RKO (cell line): ENCODE measurements at places on chromosomes 6 and 20.
A peak's percentile ranks its signal among the peaks of the same experiment; 100 is the strongest.

DNA sequence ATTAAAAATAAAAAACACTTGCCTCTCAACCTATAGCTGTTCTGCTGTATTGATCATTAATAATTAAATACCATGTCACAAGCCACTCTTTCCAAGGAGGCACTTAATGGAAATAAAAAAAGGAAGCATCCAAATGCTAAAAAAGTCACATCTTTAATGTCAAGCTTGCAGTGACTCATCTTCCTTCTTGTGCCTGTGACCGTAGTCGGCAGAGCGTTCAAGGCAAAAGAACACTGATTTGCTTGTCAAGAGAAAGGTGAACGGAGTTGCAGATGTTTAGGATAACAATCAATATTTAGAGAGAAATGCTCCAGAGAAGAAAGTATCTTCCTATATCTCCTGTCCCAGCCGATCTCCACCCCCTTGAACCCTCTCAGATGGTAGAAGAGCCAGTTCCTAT, 341.0 kb upstream of the OPRM1 start:
- no peak for DNase-seq

- DNase-seq: peak; percentile 40
Observed at GRCh38 chr6:56370561-56371211, 123.3 kb upstream of the COL21A1 start.

DNA sequence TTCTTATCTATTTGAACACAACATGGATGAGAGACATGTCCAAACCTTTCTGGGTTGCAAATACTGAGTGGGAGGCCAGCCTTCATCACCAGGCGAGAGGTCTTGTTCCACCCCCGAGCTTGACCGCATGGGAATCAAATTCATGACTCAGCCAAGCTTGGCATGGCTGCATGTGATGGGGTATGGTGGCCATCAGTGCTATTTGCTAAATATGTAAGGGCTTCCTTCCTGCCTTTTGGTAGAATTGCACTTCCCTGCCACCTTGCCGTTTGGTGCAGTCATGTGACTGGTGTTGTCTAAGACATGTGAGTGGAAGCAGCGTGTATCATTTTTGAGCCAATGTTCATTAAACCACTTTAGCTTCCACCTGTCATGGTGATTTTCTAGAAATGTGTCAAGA, 508.9 kb upstream of the SULF2 start:
- DNase-seq: no peak

DNA sequence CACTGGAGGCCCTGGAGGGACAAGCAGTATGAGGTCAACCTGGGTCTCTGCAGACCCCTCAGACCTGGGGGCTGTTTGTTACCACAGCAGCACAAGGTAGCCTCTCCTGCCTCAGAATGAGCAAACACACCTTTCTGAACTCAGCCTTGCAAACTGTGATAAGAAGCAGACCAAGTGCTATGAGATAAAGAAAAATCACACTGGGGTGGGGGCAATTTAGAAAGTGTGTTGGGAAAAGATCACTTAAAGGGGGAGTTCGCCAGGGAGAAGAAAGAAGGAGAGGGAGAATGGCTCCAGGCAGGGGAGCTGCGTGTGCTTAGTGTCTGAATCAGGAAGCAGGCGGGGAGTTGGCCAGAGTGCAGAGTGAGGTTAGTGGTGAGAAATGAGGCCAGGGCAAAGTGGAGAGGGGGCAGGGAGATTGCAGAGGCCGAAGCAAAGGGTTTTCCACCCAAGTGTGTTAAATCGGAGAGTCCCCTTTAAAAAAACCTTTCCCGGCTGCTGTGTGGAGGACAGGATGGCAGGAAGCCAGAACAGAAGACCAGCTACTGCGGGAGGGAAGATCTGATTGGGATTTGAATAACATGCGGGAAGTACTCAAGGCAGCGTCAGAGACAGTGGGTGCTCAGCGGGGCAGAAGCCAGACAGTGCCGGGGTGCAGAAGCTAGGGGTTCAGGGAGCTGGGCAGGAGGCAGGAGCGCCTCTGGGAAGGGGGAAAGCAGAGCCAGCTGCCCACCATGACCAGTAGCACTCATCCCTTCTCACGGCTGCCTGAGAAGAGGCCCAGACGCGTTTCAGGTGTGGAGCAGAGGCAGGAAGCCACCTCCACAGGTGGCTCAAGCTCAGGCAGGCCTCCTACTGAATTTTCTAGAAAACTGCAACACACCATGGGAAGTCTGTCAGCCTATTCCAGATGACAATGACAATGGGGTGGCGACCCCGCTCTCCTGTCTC, 9.0 kb downstream of the ADA start:
- no peak for DNase-seq

DNA sequence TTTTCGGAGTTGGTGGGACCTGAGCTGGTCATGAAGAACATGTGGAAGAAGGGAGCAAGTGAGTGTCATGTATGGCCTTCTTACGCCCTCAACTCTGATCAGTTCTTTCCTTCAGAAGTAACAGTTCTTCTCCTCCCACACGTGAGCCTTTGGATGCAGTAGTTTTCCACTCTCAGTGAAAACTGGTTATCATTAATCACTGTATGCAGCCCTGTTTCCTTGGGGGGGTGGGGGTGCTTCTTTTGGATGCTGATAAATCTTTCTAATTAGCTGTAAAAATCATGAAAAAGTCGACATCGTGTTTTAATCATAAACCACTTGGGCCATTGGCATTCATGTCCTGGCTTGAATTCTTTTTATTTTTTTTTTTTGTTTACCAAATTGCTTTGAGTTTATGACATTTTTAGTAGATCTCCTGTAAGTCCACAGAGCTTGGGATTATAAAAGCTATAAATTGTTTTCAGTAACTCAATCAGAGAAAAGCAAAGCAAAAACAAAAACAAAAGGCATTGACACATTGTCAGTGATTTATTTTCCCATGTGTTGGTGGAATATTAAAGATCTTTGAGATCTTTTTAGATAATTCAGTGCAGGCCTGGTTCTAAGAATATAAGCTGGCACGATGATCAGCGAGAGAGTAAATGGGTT, 84.8 kb downstream of the TRMT11 start:
- no peak for DNase-seq

- DNase-seq: no peak
Observed at GRCh38 chr6:11282245-11282644, 49.8 kb upstream of the NEDD9 start.

GRCh38 chr6:80501636-80502035, 395.2 kb downstream of the BCKDHB start:
- DNase-seq: no peak

DNA sequence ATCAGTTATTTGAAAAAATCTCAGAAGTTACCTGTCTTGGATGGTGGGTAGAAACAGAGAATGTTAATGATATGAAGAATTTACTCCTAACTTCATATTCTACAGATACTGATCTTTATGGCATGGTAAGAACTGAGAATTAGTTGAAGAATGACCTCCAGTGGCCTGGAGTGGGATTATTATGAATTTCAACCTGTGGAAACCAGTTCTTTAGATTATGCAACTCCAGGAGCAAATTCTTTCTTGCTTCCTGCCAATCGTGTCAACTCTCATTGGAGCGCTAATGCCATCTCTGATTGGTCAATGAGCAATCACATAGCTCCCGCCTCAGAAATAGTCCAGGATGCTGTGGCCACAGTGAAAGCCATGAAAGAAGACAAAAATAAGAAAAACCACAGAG, 40.6 kb downstream of the LYRM2 start:
- peak; percentile 75 for DNase-seq

DNA sequence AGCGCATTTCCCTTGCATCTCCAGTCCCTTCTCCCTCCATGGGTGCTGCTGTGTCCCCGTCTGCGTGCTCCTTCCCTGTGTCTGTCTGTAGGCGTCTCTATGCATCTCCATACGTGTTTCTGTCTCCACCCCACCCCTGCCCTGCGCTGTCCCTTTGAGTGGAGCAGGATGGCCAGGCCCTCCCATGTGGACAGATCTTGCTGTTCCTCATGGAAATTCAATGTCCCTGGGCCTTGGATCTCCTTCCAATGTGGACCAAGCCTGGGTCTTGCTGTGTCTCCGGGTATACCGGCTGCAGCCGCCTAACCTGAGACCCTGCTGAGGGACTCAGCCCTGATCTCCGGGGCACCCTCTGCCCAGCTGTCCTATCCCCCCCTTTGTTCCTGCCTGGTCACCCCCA, 172.7 kb downstream of the BMP7 start:
- DNase-seq: no peak

- no peak for DNase-seq
Observed at GRCh38 chr20:49575551-49576060, 7.7 kb upstream of the PTGIS start.

GRCh38 chr20:48224533-48225050, 439.3 kb upstream of the SULF2 start:
- no peak for DNase-seq

GRCh38 chr6:123383718-123384117, 253.0 kb downstream of the TRDN start:
- DNase-seq: no peak

DNA sequence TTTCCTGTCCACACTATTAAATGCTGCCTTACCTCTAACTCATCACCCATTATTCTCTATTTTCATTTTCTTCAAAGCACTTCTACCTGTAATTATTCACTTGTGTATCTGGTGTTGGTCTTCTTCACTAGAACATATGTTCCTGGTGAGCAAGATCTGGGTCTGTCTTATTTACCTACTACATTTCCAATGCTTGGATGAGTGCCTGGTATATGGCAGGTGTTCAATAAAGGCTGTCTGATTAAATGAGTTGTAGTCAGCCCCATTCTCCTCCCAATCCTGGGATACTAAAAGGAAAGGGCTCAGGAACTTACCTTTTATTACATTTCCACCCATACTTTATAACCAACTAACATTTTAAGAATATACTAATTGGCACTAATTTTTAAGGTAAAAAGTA, 61.0 kb downstream of the CEP162 start:
- DNase-seq: no peak

DNA sequence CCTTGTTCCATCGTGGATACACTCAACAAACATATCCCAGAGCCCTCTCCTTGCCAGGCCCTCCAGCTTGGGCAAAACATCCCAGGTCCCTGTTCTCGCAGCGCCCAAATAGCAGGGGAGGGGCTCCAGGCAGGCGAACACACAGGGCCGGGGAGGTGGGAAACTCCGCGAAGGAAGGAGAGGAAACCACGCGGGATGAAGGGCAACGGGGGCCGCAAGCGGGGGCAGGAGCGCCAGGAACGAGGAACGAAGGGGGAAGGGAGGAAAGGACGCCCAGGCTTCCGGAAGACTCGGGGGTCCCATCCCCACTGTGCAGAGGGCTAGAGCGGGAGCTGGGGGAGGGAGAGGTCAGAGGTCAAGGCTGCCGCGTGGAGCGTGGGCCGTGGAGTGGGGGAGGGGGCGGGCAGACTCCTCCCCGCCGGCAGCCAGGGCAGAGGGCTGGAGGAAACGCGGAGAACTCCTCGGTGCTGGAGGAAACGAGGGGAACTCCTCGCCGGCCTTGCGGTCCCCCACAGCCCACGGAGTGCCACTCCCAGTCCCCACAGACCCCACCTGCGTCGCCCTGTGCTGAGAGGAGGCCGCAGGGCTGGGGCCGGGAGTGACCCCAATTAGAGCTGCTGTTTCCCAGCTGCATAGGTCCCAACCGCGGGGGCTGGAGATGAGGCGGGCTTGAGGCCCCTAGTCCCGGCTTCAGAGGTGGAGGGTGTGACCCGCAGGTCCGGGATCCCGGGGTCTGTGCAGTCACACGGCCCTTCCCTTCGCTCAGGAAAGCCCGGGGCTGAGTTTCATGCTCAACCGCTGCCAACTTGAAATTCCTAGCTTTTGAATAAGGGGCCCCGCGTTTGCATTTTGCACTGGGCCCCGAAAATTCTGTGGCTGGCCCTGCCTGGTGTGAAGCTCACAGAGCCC, 1.2 kb upstream of the RBM38 start:
- no peak for DNase-seq

- no peak for DNase-seq
Observed at GRCh38 chr6:106533054-106533453, 96.2 kb downstream of the RTN4IP1 start.

DNA sequence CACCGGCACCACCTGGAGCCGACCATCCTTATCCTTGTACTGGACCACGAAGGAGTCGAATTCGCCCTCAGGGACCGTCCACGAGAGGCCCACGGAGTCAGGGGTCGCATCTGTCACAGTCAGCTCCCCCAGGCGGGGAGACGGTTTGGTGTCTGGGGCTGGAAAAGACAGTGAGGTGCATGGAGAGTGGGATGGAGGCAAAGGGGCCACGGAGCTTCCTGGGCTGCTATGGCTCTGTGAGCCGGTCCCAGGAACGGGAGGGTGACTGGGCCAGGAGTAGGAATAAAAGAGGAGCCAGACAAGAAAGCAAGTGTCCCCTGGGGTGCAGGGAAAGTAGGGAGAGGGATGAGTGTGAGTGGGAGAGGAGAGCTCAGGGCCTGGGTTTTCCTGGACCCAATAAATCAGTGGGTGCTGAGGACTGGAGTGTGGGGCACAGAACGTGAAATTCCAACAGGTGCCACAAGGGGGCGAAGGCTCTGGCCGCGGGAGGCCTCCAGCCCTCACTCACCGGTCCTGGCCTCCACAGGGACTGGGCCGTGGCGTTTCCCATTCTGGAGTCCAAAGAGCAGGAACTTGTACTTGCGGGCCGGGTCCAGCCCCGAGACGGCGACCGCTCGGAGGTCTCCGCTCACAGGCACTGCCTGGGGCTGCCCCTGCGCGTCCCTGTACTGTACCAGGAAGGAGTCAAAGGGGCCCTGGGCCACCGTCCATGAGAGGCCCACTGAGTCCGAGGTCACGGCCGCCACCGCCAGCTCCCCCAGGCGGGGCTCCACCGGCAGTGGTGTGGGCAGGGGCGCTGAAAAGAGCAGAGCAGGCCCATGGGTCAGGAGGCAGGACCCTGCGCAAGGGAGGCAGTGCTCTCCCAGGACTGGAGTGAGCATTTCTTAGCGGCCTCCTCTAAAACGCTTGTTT, 9.9 kb downstream of the CYP21A2 start:
- peak; percentile 58 for DNase-seq

- no peak for DNase-seq
Observed at GRCh38 chr20:17513939-17514338, 17.2 kb downstream of the BFSP1 start.

- DNase-seq: peak; percentile 36
Observed at GRCh38 chr6:33694401-33694931, 17.0 kb downstream of the UQCC2 start.

DNA sequence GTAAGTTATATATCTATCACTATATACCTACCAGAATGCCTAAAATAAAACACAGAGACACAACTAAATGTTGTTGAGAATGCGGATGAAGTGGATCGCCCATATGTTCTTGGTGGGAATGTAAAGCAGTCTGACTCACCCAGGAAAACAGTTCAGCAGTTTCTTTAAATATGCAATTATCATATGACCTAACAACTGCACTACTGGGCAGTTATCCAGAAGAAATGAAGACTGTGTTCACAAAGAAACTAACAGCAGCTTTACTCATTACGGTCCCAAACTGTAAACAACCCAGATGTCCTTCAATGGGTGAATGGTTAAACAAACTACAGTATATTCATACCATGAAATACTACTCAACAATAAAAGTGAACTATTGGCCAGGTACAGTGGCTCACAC, 14.3 kb upstream of the ZC3H12D start:
- peak; percentile 46 for DNase-seq

GRCh38 chr6:102488729-102489128, 1095.2 kb downstream of the GRIK2 start:
- peak; percentile 39 for DNase-seq

DNA sequence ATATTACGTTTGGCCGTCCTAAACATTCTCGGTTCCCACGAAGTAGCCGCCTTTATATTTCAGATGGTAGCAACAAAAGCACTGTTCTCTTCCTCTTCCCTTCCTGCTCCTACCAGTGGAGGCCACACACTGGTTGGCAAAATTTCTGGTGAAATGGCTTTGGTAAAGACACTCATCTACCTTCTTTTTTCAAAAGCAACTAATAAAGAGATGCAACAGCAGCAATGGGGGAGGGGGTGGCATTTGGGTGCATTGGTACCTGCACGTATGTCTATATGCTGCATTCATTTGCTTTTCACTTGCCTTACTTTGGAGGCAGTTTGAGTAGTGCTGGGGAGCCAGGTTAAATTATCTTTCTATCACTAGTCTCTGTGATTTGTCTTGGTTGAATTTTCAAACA, 6.0 kb downstream of the POU3F2 start:
- DNase-seq: no peak
